ENCODE measurements at places on chromosomes 6 and 20.

DNA sequence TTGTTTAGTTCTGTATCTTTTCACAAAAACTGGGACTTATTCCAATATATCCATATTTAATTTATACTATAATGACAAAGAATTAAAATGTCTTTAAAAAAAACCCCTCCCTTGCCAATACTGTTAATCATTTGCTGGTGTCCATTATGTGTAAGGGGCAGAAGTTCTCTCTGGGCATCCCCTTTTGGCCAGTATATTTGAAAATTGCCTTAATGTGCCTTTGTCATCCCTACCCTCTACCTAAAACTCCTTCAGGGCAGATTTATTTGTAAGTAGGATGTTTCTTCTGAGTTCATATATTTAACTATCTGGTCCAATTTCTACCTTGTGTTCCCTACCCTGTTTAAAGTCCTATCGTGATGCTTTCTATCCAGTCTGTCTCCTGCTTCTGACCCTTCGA is 62.9 kb downstream of the ARHGAP18 start:
- H3K36me3 ChIP-seq: no peaks in the 10 kb centered on the region
- H3K27me3 ChIP-seq: no peaks in the 10 kb centered on the region
- H3K4me3 ChIP-seq: no peak overlapping the region
- H3K4me1 ChIP-seq: peaks cover 14% of the 10 kb centered on the region
- DNase-seq: no peak

GRCh38 chr6:70380252-70380651 is 33.1 kb upstream of the FAM135A start:
- DNase-seq: no peak
- H3K27ac ChIP-seq: no peak overlapping the region
- no peak overlapping the region for H3K4me3 ChIP-seq
- no peaks in the 10 kb centered on the region for H3K4me1 ChIP-seq

GRCh38 chr20:49649672-49650071 is 64.0 kb downstream of the B4GALT5 start:
- no peak for DNase-seq
- no peak overlapping the region for H3K4me3 ChIP-seq
- peaks cover 28% of the 10 kb centered on the region for H3K36me3 ChIP-seq
- H3K4me1 ChIP-seq: no peaks in the 10 kb centered on the region
- no peaks in the 10 kb centered on the region for H3K27me3 ChIP-seq

GRCh38 chr6:167968091-167968490 is 29.4 kb upstream of the KIF25 start:
- no peaks in the 10 kb centered on the region for H3K4me1 ChIP-seq
- no peak for DNase-seq
- H3K27me3 ChIP-seq: no peaks in the 10 kb centered on the region
- no peak overlapping the region for H3K27ac ChIP-seq
- H3K4me3 ChIP-seq: no peak overlapping the region

GRCh38 chr20:34971561-34972235 is 16.0 kb downstream of the MYH7B start:
- no peaks in the 10 kb centered on the region for H3K36me3 ChIP-seq
- no peak overlapping the region for H3K4me3 ChIP-seq
- no peaks in the 10 kb centered on the region for H3K27me3 ChIP-seq
- no peaks in the 10 kb centered on the region for H3K4me1 ChIP-seq
- no peak for DNase-seq

DNA sequence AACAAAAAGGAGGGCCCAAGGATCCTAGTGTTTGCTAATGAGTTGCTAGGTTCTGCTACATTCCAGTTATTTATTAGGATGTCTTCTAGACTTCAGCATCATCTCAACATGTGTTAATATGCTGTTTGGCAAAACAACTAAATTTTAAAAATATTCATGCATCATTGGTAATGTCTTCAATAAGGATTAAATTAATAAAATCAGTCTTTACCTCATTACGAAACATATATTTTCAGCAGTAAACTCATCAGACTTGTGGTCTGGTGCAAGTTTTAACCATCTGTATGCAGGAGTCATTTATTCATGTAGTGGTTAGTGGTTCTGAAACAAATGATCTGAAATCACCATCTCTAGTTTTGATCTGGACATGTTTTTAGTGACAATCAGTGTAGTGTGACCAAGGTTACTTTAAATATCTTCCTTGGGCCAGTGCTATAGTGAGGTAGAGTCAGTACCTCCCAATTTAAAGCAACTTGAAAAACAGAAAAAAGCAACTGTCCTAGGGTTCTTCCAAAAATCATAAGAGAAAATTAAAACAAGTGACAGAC is 85.0 kb upstream of the KCNK16 start:
- H3K27me3 ChIP-seq: no peaks in the 10 kb centered on the region
- H3K36me3 ChIP-seq: no peaks in the 10 kb centered on the region

DNA sequence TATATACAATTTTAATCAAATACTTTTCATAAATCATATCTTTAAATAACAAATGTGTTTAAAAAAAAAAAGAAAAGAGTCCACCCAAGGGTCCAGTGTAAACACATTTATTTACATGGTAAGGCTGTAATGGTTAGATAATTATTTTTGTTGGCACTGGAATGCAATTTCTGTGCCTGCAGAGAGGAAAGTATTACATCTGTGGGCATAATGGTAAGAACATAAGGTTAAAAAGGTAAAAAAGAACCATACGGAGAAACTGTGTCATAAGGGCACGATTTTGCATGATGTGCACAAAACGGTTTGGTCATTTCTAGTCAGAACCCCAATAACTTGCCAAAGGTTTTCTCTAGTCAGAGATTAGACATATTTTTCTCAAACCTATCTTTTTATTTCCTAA is 54.3 kb downstream of the RWDD2A start:
- peaks cover 7% of the 10 kb centered on the region for H3K4me1 ChIP-seq
- H3K36me3 ChIP-seq: no peaks in the 10 kb centered on the region
- H3K27me3 ChIP-seq: no peaks in the 10 kb centered on the region
- no peak overlapping the region for H3K27ac ChIP-seq

GRCh38 chr20:50516180-50516934 is 6.2 kb downstream of the PTPN1 start:
- H3K27me3 ChIP-seq: no peaks in the 10 kb centered on the region
- H3K4me3 ChIP-seq: no peak overlapping the region
- peaks cover 100% of the 10 kb centered on the region for H3K4me1 ChIP-seq
- H3K27ac ChIP-seq: peak overlapping the region; percentile 43

DNA sequence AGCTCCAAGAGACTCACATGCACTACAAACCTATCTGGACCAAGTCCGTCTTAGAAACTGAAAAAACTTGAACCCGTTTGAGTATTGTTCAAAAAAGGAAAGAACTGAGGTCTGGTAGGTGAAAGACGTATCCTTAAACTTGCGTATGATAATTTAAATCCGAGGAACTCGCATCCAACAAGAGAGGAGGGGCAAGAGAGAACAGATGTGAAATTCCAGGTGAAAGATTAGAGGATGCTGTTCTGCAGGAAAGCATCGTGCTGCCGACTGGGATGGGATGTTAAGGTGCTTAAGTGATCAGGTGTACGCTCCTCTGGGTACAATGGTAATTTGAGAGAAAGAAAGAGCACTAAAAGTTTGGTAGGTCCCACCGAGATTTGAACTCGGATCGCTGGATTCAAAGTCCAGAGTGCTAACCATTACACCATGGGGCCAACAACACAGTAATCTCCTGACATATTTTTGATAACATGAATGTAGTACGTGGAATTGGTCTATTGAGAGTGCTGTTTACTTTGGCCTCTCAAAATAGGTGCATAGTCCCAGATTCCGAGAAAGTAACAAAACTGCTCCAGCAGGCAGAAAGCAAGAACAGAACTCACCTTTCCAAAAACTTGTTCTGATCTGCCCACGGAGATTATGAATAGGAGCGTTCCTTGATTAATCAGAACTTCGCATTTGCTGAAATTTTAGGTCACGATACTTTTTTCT is 53.5 kb upstream of the BTN3A2 start:
- H3K4me3 ChIP-seq: peak overlapping the region; percentile 71
- H3K4me1 ChIP-seq: no peaks in the 10 kb centered on the region
- peak overlapping the region; percentile 44 for H3K27ac ChIP-seq
- no peaks in the 10 kb centered on the region for H3K36me3 ChIP-seq

All from thoracic aorta (tissue), 2 donors.